Tongue (tissue), 3 donors: ENCODE measurements at places on chromosomes 3 and 15.

DNA sequence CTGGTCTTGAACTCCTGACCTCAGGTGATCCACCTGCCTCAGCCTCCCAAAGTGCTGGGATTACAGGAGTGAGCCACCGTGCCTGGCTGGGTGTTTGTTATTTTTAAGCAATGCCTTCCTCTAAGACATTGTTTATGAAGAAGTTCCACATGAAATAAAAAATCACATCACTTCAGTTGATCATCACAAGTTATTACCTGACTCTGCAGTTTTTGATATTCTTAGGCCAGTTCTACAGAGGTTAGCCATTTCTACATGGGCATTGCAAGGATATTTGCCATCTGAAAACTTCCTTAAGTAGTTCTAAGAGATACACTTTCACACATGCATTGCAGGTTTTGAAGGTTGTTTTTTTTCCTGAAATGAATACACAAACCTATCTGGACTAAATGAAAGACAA lies 82.1 kb downstream of the PYDC2 start:
- no peak for DNase-seq

DNA sequence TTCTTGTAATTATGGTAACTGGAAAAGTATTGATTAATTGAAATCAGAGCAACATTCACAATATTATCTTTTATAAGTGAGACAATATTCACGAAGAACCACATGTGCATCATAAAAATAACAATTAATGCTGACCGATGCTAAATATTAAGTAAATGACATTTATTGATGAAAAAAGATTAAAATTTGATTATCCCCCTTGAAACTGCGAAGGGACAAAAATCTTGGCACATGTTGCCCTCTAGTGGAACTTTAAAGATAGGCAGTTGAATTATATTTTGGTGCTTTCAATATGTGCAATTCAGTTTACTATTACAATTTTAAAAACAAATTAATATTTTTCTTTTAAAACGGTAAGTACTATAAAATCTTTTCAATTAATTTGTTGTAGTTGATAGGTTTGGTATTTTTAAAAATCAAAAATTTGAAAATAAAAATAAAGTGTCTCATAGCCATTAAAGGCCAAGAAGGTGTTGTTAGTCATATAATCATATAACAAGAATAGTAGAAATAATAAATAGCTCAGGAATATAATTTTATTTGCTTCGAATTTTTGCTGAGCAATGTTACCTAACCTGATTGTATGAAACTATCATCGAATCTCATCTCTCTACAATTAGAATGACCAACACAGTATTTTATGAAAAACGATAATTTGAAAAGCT lies 270.2 kb downstream of the ROBO1 start:
- peak; percentile 44 for DNase-seq

DNA sequence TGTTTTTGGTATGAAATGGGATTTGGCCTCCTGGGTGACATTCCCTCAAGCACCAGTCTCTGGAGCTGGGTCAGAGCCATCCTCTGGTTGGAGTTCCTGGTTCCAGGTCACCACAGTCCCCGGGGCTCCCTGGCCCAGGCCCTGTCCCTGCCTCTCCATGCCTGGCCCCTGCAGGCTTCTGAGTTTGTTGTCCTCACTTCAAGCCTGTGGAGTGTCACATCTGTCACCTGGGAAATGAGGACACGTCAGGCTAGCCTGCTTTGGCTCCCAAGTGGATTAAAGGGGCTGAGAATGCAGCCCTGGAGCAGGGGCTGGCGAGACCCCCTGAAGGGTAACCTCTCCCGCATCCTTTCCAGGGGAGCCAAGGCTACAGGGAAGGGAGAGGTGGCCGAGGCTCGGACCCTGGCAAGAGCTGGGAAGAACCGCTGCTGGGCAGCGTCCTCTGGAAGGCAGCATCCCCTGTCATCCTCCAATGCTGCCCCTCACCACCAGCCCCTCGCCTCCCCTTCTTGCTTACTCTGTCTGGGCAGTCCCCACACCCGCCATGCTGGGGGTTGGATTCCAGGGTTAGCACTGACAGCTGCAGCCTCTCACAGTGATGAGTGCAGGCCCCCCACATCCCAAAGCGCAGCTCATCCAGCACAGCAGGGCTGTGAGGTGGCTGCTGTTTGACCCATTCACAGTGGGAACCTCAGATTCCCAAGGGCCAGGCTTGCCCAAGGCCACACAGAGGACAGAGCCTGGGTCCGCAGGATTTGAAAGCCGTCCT lies 75.5 kb upstream of the IQSEC1 start:
- DNase-seq: no peak

- DNase-seq: no peak
Observed at GRCh38 chr3:99551520-99551919, 86.9 kb upstream of the COL8A1 start.

DNA sequence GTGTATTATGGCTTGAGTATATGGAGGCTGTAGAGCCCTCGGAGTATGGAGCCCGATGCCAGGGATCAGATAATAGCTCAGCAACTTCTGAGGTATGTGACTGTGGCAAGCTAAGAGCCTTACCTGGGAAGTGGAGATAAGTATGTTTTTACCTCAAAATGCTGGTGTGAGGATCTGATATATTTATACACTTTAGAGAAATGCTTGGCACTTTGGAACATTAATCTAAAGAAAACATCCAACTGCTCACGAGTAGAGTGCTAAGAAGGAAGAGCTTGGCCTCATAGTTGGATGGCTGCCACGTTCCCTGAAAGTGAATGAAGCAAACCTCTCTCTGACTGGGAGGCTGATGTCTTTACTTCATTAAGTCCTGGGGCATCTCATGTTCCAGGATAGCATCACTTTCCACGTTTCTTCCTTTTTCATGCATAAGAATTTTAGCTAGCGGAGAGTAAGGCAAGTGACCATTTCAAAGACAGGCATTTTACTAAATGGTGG lies 58.9 kb upstream of the GOLGA8J start:
- DNase-seq: peak; percentile 56

GRCh38 chr3:86563400-86563970 lies 427.5 kb downstream of the VGLL3 start:
- peak; percentile 68 for DNase-seq

DNA sequence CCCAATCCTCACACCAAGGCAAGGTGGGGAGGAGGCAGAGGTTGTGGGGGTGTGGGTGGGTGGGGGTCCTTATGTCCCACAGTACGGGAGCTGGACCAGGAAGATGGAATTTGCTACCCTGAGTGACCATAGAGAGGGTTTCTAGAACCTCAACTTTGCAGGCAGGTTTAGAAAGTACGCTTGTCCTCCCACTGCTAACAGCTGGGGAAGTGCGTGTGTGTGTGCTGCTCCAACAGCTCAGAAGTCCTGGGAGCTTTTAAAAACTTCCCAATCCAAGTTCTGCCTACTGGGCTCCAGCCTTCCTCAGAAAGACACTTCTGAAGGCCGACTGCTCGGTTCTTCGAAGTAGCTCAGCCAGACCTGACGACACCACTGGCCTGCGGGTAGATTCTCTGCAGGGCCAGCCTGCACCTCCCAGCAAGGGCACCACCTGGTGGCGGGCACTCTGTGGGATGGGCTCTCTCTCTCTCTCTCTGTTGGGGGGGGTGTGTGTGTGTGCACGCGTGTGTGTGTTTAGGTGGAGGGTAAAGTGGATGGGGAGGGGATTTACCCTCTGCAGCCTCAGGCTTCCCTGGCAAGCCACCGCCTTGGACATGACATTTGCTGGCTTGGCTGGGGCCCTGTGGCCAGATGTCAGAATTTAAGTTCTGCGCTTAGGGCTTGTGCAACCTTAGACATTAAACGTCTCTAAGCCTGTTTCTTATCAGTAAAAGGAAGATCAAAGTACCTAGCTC lies 15.6 kb downstream of the TMEM158 start:
- DNase-seq: peak; percentile 79

DNA sequence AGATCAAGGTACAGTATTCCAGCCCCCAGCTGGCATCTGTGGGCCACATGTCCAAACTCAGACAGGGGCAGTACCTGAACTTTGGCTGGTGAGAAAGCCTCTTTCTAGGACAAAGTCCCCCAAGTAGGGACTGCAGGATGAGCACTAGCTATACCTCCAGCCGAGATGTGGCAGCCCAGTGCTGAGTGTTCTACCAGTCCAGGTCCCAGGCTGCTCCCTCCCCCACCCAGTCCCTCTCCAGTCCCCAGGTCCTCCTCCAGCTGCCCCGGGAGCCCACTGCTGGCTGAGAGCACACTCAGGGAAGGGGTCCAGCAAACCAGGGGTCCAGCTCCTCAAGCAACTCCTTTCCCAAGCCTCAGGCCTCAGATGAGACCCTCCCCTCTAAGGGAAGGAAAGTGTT lies 1.5 kb downstream of the SLC26A6 start:
- no peak for DNase-seq

DNA sequence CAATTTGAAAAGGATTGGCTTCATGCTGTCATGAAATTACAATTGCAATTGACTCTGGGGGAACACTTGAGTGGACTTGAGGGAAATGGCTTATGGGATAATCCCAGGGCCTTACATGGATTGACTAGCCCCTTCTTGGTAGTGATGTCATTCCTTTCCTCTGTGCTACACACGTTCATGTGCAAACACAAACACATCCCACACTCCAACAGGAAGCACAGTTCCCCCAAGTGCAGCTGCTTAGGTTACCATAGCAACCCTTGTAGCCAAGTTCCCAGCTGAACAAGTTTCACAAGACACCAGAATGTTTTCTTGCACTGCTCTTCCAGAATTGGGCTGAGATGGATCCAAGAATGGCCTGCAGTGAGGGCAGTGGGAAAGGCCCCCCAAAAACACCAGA lies 217.0 kb downstream of the ZNF621 start:
- DNase-seq: peak; percentile 91

- peak; percentile 94 for DNase-seq
Observed at GRCh38 chr3:112744825-112745566, 101.7 kb downstream of the CD200R1L start.

DNA sequence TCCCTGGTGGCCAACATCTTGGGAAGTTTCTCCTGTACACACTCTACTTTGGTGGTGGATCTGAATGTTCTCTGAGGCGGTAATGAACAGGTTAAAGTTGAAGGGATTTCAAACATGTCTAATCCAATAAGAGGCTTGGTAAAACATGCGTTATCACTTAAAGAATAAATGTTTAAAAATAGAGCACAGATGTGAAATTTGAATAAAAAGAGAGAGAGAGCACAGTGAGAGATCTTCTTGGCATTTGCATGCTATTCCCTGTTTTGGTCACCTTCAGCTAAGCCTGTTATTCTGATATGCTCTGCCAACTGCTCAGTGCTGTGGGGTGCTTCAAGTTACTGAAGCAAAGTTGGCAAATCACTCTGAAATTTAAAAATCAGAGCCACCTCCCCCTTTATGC lies 237.7 kb upstream of the WNT5A start:
- peak; percentile 35 for DNase-seq

GRCh38 chr15:44801364-44801763 lies 65.0 kb downstream of the TRIM69 start:
- no peak for DNase-seq

DNA sequence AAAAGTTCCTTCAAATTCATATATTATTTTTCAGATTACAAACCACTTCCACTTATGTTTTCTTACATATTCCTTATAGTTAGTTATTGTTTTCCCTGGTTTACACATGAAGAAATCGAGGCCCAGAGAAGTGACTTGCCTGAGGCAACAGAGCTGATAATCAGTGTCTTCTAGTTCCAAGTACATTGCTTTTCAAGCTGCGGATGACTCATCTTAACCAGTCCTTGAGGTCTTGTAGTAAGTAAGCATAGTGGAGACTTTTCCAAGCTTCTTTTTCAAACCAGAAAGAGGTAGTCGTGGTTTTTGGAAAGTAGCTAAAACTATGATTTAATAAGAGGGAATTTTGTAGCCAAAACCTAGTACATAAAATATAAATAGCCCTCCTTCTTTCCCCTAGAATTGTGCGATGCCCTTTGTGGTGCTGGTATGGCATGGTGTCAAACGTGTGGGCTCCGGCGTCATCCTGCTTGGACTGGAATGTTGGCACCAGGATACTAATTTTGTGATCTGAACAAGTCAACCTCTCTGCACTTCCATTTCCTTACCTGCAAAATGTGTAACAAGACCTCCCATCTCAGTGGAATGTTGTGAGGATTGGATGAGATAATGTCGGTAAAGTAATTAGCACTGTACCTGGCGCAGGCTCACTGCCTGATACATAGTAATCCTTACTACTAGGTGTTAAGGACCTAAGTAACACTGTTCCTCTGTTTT lies 19.0 kb upstream of the DLG1 start:
- no peak for DNase-seq
